ENCODE measurements at places on chromosomes 5 and 9.

DNA sequence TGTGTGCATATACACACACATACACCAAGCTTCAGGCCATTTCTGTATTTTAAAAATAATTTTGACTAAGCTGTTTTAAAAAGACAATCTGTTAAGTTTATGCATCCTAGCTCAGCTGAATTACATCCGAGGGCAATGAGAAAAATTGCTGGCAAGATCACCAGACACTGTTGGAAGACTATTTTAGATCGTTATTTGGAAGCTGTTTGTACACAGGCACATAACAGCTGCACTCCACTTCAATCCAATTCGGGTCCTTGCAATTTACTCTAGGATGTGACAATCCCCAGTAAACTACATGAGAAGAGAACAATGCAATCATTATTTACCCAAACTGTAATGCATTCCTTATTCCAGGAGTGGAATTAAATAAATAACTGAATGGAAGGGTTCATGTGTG, 79.3 kb upstream of the RASA1 start:
- no peak for DNase-seq

DNA sequence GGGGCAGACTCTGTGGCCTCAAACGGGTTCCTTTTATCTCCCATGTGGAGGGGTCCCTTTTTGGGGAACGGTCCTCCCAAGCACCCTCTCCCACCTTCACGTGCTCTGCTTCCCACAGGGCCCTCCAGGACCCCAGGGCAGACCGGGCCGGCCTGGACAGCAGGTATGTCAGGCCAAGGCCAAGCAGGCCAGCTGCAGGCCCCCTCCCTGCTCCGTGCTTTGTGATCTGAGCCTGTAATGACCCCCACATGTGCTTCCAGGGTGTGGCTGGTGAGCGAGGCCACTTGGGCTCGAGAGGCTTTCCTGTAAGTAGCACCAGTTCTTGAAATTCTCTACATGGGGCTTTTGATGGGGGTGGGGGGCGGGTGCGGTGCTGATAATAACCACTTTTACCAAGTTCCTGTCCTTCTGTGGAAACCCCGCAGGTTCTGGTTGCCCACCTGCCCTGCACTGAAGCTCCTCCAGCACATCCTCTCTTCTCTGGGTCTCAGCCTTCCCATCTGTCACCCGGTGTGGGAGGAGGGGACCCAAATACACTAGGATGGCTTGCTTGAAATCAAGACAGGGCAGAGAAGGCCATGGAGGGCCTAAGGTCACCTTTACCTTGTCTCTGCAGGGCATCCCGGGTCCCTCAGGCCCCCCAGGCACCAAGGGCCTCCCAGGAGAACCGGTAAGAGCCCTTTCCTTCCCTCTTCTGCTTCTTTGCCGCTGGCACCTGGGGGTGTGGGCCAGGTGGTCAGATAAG, 57.9 kb upstream of the ORM1 start:
- DNase-seq: no peak

DNA sequence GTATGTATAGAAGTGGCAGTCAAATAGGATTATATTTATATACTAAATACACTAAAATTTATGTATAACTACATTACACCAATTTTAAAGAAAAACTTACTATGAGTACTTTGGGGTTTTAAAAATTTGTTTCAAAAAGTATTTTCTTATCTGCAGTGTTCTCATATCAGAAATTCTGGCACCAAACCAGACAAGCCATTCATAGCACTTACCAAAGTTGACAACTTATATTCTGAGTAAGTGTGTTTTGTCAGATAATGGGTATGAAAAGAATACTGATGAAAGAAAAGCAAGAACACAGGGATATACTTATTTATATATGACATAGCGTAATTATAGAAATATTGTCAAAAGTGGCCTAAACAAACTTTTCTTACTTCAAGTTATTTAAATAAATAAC, 67.5 kb downstream of the SPEF2 start:
- no peak for DNase-seq

DNA sequence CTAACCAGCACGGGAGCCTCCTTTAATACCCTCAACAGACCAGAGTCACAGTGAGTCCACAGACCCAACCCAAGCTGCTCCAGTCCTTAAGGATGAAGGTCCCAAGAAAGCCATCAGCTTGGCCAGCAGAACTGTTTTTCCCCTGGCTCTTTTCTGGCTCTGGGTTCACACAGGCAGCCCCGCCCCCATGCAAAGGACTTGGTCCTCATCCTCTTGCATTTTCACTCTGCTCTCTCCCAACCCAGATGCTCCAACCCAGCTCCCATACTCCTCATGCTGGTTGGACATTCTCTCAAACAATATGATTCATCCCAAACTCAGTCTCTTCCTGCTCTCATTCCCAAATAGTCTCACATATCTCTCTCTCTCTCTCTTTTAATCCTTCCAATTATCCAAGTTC, 74.2 kb upstream of the SPOCK1 start:
- no peak for DNase-seq

- DNase-seq: no peak
Measured at GRCh38 chr9:131320031-131320685, 30.6 kb downstream of the PLPP7 start.

- no peak for DNase-seq
Measured at GRCh38 chr5:72691751-72692150, 124.7 kb upstream of the TNPO1 start.

- peak; percentile 57 for DNase-seq
Measured at GRCh38 chr9:121267689-121268597, at the start of gene GSN. TSS of gene GSN (plus strand) at chr9:121268162. CDS start at chr9:121301972, 33,810 bp downstream.

- DNase-seq: no peak
Measured at GRCh38 chr9:100084734-100085133, 14.1 kb downstream of the ERP44 start.

DNA sequence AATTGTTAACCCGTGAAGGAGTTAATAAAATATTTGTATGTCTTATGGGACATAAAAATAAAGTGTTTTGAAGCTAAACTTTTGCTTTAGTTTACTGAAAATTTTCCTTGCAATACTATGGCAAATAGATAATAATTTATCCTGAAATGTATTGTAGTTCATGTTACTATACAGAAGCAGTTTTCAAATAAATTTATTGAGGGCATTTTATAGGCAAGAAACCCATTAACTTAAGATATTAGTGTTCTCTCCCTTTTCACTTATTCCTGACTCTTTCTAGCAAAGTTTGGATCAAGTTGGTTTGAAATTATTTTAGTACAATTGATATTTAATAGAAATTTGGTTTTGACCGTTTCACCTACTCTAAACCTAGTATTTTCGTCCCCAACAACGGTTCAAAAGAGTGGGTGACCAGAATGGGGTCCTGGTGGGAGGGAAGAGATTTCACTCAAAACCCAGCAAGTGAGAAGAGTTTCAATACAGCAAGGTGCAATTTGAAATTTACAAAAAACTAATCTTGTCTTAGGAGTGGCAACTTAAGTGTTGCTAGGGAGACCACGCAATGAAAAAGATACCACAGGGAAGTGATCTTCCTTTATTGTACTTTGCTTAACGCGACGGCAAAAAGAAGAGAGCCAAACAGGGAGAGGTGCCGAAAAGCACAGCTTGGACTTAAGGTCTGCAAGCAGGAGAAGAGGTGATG, 28.4 kb downstream of the NR2F1 start:
- no peak for DNase-seq

DNA sequence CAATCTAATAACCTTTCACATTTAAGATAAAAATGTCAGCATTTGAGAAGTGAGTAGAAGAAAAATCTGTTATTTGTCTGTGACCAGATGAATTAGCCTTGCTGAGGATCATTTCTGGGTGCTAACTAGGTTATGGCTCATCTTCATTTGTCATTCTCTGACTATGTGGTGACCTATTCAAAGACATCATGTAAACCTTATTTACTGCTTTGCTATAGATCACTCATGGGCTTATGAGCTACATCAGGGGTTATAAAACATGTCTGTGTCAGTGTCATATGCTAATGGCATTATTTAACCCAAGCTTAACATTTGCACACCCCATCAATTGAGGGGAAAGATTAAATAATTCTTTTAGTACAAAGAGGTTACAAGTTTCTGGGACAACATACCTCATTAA, 555.5 kb upstream of the CYLC2 start:
- DNase-seq: no peak

GRCh38 chr5:78472469-78473106, 112.2 kb downstream of the SCAMP1 start:
- peak; percentile 26 for DNase-seq

- DNase-seq: no peak
Measured at GRCh38 chr5:180140571-180140970, 68.4 kb downstream of the RASGEF1C start.

DNA sequence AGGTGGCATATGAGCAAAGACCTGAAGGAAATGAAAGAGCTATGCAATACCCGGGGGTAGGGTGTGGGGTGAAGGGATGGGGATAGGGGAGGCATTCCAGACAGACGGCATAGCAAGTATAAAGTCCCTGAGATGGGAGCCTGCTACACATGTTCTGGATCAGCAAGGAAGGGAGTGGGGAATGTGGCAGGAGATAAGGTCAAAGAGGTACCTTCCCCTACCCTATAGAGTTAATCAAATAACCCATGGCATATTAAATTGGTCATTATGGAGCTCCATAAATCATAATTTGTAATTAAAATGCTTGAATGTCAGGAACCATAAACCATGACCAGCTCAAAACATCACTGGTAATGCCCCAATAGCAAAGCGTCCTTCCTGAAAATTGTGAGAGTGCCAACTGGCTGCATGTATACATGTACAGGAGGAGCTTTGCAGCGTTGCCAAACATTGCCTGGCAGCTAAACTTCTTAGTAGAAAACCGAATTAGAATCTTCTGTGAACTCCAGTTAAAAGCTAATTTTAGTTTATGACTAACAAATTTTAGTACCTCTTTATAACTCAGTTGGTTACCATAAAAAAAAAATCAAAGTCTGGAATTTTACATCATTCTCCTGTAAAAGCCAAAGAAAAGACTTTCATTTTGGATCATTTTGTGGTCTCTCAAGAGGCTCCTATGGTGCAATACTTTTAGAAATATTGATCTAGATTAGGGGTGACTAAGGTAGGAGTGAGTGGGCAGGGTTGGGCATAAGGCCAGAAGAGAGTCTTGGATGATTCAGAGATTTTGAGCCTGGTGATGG, 4.7 kb downstream of the DNAI1 start:
- peak; percentile 81 for DNase-seq

- DNase-seq: peak; percentile 55
Measured at GRCh38 chr9:128683340-128684064, 5.5 kb upstream of the SET start.
